ENCODE measurements at places on chromosomes 16 and 17. TPM values are rescaled to one million over a fixed set of nuclear protein-coding genes. Genes with fewer than 3 reads are reported as not detected.
A peak's percentile ranks its signal among the peaks of the same experiment; 100 is the strongest.

The KRTAP3-2 gene
- total RNA-seq, result not detected

The GCGR gene
- not detected for total RNA-seq

The RHBDL1 gene
- total RNA-seq, result 0.89 TPM

The SULT1A4 gene
- total RNA-seq, result 3.3 TPM

The MT1G gene
- total RNA-seq, result 0.71 TPM

The CCL16 gene
- total RNA-seq, result not detected

The MARCHF10 gene
- total RNA-seq, result not detected

The PER1 gene
- 150 TPM for total RNA-seq

The KRT20 gene
- total RNA-seq, result not detected

The KRTAP16-1 gene
- total RNA-seq, result not detected

The PRAC1 gene
- not detected for total RNA-seq

GRCh38 chr17:9389111-9389527 lies 186.5 kb downstream of the STX8 start:
- DNase-seq, result no peak

DNA sequence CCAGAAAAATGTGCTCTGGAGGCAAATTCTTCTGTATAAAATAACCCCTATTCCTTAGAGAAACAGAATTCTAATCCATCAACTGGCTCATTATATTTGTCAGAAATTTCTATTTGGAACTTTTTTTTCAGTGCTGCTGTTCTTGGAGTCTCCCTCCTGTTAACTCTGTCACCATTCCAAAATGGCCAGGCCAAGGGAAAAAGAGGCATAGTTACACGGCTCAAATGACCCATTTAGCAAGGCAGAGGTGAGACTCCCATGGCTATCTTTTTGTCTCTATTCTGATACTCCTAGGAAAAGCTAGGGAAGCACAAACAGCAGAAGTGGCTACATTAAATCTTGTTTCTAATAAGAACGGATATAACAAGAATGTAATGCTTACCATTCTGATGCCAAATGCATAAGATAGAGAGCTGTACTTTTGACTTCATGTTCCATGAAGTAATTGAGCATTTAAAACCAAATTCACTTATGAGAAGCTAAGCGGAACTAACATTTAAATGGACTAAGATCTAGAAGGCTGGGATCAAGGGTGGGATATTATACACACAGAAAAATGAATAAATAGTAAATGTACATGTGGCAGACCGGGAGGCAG lies 64.4 kb upstream of the CORO6 start:
- no peak for DNase-seq

- no peak for DNase-seq
Measured at GRCh38 chr17:6671431-6671830, 19.9 kb downstream of the C17orf100 start.

DNA sequence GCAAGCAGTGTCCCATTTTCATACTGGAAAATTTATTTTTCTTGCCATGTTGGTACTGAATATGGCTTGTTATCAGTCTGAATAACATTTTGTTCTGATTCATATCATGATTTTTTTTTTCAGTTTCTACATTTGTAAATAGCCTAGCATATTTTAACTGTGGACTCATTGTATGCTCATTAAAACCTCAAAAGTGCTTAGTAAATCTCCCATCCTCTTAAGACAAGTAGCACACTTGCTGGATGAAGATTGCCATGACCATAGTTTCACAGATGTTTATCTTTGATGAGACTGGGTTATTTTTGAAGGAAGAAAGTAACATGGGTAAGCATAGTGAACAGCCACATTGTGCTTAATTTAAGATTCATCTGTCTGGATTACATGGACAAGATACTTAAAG lies 878 bp downstream of the KRT10 start:
- DNase-seq, result no peak

- DNase-seq, result no peak
Measured at GRCh38 chr17:50467114-50467854, 1.4 kb downstream of the CHAD start.

GRCh38 chr16:57890752-57891111 lies 80.2 kb downstream of the CNGB1 start:
- no peak for DNase-seq

- DNase-seq, result no peak
Measured at GRCh38 chr16:51569203-51569931, 418.3 kb upstream of the SALL1 start.

GRCh38 chr17:7885367-7886226 lies 3.0 kb upstream of the CHD3 start:
- peak; percentile 78 for DNase-seq

- no peak for DNase-seq
Measured at GRCh38 chr16:73396556-73396955, 348.6 kb upstream of the ZFHX3 start.

DNA sequence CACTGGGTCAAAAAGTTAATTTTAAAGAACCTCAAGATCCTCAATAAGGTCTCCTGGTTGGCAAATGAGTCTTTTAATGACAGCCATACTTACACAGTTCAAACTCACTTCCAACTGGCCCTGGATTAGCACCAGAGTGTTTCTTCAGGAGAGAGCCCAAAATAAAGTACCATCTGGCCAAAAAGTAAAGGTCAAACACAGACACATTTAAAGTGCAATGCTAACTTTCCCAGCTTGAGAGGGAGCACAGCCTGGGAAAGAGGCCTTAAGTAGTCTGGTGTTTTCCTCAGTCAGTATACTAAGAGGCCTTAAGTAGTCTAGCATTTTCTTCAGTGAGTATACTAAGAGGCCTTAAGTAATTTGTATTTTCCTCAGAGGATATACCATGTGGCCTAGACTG lies 46.6 kb upstream of the ERN1 start:
- DNase-seq, result no peak

GRCh38 chr16:68284847-68285246 lies 20.5 kb downstream of the SLC7A6 start:
- DNase-seq, result no peak

DNA sequence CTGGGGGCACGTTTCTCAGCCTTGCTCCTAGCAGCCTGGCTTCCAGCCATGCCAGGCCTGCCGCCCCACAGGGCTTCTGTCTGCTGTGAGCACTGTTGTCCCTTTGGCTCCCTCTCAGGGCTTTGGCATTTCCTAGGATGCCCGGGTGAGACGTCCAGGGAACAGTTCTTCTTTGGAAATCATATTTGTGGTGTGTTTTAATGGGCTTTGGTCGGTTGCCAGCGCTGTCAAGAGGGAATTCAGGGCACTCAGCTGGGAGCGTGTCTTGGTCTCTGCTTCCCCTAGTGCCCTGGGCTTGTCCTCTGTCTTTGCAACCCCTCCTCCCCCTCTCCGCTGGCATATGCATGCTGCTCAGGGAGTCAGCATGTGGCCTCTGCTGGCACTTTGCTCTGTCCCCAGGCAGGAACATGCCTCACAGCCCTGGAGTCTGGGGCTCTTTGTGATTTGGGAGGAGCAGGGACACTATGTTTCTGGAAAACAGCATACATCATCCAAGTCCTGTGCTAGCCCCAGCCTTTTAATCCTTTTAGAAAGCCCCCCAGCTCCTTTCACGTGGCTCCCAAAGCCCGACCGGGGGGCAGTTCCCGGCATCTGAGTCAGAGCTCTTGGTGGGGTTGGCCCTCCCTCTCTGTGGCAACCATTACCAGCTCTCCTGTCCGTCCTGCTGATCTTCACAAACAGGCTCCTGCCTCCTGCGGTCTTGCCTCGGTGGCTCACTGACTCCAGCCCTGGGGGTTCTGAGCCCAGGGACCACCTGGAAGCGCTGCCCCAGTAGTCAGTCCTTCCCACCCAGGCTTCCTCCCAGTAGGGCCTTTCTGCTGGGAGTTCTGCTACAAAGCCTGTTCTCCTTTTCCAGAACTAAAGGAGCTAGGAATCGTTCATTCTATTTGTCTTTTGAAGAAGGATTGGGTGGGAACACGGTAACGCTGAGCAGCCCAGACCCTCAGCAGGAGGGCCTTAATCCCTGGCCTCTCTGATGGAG lies 26.7 kb downstream of the SAP30BP start:
- peak; percentile 89 for DNase-seq

GRCh38 chr16:19601083-19601976 lies 45.8 kb downstream of the VPS35L start:
- no peak for DNase-seq

DNA sequence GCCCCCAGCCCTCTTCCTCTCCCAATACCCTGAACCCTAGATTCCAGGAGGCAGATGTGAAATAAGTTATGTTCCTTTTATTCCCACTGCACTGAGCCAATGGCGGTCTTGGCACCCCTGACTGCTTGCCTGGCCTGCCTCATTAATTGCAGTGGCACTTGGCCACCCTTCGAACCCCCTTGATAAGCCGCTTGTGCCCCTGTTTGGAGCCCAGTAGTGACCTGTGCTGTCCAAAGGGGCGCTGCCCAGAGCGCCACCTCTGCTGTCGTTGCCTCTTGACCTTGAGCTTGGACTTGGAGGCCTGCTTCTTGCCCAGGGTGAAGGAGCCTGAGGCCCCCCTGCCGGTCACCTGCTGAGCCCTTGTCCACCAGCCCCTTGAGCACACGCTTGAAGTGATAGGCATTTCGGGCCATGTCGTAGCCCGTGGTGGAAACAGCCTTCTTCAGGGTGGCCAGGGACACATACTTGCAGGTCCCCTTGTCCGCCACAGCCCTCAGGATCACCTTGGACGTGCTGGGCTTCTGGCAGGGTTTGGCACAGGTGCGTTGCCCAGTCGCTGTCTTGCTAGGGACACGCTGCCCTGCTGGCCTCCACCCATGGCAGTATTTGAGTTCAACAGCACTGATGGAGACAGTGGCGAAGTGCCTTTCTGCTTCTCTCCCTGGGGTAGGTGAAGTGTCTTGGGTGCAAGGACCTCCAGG lies 5.7 kb downstream of the SGCA start:
- DNase-seq, result peak; percentile 16

DNA sequence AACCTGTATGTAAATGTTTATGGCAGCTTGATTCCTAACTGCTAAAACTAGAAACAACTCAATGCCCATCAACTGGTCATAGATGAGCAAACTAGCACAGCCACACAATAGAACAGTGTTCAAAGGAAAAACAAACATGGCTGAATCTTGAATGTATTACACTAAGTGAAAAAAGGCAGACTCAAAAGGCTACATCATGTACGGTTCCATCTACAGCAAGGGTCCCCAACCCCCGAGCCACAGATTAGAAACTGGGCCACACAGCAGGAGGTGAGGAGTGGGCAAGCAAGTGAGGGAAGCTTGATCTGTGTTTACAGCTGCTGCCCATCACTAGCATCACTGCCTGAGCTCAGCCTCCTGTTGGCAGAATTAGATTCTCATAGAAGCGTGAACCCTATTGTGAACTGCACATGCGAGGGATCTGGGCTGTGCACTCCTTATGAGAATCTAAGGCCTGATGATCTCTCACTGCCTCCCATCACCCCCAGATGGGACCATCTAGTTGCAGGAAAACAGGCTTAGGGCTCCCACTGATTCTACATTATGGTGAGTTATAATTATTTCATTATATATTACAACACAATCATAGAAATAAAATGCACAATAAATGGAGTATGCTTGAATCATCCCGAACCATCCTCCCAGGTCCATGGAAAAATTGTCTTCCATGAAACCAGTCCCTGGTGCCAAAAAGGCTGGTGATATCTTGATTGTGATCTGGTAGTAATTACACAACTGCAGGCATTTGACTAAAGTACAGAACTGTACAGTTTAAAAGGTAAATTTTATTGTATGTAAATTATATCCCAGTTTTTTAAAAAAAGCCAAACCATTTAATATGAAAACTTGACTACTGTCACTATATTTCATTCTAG lies 7.7 kb downstream of the CEP20 start:
- no peak for DNase-seq

DNA sequence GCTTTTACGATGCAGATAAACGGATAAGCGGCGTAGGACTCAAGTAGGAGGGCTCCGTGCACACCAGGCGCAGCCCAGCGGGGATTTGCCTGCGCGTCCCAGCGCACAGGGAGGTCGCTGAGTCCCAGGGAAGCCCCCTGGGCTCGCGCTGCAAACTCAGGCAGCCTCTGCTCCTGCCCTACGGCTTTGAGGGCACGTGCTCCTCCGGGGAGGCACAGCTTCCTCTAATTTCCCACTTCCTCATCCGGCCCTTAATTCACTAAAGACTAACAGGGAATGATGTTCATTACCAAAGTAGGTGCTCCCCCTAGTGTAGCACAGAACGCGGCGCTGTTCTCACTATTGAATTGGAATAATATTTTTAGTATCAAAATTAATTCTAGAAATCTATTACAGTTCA lies 825.4 kb downstream of the KCNJ18 start:
- no peak for DNase-seq

GRCh38 chr16:50802000-50802399 lies 60.1 kb downstream of the CYLD start:
- DNase-seq, result no peak

DNA sequence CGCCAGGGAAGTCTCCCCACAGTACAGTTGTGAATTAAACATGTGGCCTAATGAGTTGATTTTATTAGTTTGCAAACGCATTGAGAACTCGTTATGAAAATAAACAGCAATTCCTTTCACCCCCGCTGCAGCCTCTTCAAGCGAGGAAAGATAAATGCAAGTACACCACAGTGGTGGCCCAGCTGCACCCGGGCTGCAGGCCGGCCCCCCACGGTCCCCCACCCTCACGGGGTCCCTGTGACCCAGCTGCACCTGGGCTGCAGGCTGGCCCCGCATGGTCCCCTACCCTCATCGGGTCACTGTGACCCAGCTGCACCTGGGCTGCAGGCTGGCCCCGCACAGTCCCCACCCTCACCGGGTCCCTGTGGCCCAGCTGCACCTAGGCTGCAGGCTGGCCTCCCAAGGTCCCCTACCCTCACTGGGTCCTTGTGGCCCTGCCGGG lies 32.2 kb downstream of the SDK2 start:
- no peak for DNase-seq

DNA sequence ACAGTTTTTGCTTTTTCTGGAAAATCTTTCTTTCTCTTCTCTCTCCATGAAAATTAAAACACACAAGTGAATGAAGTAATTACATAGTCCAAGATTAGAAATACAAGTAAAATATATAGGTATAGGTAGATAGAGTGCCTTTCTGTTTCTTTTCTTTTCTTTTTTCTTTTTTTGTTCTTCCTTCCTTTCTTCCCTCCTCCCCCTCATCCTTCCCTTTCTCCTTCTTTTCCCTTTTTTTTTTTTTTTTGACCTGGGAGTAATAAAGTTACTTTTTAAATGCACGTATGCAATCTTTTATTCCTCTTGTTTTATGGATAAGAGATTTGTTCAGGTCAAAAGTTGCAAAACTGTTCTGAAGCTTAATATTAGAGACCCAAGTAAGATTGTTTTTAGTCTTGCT lies 34.6 kb upstream of the KCNJ2 start:
- DNase-seq, result no peak

DNA sequence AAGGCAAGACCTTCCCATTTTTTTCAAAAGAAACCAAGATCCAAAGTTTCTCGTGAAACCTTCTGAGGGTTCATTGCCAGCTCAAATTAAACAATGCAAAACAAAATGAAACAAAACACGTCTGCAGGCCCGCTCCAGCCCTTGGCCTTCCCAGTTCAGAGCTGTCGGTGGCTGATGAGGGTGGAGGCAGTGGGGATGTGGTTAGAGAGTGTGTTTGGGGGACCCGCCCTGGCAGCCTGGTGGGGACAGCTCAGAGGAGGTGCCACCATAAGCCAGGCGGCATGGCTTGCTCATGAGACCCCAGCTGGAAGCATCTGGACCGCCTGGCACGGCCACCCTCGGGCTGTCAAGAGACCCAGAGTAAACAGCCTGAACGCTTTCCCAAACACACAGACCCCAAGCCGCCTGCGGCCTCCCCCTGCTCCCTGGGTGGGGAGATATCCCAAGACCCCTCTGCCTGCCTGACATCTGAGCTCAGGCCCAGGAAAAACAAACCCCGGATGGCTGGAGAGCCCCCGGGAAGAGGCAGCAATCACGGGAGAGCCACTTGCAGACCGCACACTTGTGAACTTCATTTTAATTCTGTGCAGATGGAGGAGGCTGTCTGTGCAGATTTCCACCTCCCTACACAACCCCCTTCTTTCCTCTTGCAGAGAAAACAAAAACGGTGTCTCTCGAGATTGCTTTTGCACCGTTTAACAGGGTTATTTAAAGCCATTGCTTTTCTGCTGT lies 35.4 kb upstream of the LITAF start:
- DNase-seq, result peak; percentile 40
